Stimulated activated CD4-positive, alpha-beta T cell treated with anti-CD3 and anti-CD28 coated beads, Interleukin-4, amount 100 ng/mL, for 24 hours (primary cell): ENCODE measurements at places on chromosomes 7 and 10.

DNA sequence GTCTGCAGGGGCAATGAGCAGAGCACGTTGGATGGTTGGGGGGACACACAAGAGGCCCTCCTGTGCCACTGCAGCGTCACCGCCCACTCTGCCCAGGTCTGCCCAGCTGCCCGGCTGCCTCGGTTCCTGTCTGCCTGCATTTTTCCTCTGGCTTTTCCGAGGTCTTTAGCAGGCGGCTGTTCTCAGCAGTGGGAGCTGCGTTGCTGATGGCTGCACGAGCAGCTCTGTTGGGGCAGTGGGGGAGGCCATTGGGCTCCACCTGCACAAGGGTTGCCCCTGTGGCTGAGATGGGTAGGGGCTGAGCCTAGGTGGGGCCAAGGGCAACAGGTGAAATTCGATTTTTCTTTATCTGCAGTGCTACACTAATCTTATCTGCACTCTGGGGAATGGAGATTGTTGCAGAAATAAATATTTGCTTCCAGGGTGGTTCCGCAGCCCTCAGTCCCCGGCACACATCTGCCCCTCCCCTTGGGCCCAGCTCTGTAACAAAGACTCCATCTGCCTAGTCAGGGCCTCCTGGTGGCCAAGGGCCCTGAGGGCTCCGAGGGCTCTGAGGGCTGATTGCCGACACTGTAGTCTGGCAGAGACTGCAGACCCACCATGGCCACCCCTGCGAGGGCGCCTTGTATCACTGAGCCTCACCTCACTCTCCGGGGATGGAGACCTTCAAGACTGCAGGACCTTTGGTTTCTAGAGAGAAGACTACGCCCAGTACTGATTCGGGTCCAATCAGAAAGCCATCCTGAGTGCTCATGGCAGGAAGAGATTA lies 141.7 kb upstream of the SHH start:
- DNase-seq, result no peak

DNA sequence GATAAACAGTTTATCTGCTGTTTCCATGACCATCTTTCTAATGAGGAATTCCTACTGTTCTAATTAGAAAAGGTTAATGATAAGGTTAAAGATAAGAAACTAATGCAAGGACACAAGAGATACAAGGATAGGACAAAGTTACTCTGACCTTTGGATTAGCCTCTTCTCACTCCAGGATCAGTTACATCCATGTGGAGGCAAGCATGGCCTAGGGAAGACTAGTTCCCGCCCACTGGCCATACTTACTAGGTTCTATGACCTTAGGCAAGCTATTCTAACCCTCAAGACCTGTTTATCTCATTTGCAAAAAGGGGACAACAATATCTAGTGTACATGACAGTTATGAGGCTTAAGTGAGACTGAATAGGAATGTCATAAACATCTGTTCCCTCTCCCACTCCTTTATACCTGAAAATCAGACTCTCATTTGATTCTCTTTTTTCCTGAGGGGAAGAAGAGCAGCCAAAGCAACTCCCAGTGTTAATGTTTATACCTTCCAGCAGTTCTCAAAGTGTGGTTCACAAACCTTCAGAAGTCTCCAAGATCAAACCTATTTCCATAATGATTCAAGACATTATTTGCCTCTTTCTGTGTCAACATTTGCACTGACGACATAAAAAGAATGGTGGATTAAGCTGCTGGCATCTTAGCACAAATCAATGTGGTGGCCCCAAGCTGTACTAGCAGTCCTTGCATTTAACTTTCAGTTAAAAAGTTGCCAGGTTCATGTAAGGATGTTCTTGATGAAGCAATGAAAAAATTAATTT lies 72.0 kb downstream of the SRPK2 start:
- no peak for DNase-seq

- no peak for DNase-seq
These were observed 4.0 kb downstream of the ARHGAP22 start for GRCh38 chr10:48600645-48601505.

- DNase-seq, result no peak
These were observed 53.6 kb downstream of the DAGLB start for GRCh38 chr7:6394114-6394513.

DNA sequence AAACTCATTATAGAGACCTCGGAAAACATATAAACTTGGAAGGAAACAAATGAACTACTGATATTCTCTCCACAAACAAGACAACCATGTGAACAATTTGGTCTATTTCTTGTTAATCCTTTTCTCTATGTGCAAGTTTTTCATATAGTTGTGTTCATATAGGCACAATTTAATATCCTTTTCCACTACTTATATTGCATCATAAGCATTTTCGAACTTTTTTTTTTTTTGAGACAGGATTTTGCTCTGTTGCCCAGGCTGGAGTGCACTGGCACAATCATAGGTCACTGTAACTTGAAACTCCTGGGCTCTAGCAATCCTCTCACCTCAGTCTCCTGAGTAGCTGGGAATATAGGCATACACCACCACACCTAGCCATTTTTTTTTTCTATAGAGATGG lies 5.2 kb downstream of the PEX1 start:
- DNase-seq, result no peak

DNA sequence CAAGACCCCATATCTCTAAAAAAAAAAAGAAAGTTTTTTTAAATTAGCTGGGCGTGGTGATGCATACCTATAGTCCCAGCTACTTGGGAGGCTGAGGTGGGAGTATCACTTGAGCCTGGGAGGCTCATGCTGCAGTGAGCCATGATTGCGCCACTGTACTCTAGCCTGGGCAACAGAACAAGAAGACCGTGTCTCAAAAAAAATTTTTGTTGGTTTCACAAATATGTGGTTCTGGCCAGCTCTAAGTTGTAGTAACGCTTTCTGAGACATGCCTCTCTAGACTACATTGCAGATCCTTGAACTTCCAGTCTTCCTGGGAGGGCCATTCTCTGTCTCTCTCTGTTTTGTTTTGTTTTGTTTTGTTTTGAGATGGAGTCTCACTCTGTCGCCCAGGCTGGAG lies 24.6 kb upstream of the RHBDD2 start:
- DNase-seq, result no peak

- DNase-seq, result no peak
These were observed 87.1 kb downstream of the DYNC1I1 start for GRCh38 chr7:95859429-95859828.

DNA sequence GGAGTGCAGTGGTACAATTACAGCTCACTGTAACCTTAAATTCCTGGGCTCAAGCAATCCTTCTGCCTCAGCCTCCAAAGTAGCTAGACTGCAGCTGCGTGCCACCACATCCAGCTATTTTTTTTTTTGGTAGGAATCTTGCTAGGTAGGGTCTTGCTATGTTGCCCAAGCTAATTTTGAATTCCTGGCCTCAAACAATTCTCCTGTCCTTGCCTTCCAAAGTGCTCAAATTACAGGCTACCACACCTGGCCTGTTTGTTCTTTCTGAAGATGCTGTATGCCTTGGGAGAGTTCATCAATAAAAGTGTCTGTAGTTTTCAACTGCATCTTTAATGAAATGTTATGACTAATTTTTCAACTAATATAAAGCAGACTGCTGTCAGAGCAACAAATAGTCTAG lies 452 bp downstream of the SAMD9 start:
- DNase-seq, result no peak

GRCh38 chr7:144454-144826 lies 47.9 kb upstream of the FAM20C start:
- no peak for DNase-seq

GRCh38 chr10:69087590-69088470 lies at the start of gene SRGN:
Gene SRGN (plus strand): TSS chr10:69088103. CDS start chr10:69088158, 55 bp downstream.
- DNase-seq, result peak; percentile 86

GRCh38 chr7:112422842-112423496 lies 27.3 kb upstream of the IFRD1 start:
- peak; percentile 21 for DNase-seq
